ENCODE measurements at places on chromosomes 3 and 15.

GRCh38 chr3:10288575-10288960, 4.2 kb downstream of the GHRL start:
- DNase-seq, result no peak

DNA sequence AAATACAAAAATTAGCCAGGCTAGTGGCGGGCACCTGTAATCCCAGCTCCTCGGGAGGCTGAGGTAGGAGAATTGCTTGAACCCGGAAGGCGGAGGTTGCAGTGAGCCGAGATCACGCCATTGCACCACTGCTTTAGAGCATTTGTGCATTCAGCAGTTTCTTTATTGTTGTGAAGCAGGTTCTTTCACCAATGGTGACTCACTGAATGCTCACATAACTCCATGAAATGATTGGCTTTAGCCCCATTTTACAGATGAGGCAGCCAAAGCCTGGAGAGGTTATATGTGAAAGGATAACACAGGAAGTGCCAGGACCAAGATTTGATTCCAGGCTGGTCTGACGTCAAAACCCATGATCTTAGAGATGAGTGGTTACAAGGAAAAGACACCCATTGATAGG, 195.2 kb downstream of the SLCO3A1 start:
- DNase-seq, result no peak

DNA sequence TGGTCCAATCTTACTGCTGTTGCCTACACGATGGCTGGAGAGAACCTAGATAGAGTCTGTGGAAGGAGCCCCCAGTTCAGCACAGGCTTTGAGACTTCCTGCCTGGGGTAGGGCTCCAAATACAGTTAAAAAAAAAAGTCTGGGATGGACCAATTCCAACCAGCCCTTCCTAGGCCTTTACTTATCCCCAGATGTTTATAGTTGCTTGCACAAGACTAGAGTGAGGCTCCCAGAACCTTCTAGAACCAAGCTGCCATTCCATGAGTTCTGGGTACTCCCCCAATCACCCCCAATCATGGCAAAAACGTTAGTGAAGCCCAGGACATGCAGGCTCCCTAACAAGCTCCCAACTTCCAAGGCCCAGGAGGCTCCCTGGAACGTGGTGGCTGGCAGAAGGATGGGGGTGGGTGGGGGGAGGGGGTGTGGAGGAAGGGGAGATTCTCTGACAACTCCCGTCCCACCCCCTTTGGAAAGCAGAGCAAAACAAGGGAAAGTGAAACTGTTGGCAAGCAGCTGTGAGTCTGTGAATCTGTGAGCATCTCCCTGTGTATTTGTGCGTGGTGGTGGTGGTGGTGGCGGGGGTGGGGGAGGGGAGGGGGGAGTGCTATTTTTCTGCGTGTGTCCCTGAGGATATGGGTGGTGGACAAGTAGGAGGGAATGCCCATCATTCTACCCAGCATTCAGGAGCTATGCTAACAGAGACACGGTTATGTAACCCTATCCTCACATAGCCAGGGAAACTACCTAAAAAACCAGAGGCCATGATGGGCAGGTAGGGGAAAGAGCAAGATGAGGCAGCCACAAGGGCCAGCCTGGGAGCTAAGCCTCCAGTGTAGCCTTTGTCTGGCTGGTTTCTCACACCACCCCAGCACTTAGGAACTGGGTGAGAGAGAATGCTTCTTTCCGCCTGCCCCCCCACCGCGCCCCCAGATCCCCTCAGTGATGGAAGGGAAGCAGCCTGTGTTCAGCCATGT, 2.0 kb downstream of the MST1R start:
- no peak for DNase-seq

- peak; percentile 48 for DNase-seq
Measured at GRCh38 chr15:68209735-68210408, 4.7 kb upstream of the CALML4 start.

DNA sequence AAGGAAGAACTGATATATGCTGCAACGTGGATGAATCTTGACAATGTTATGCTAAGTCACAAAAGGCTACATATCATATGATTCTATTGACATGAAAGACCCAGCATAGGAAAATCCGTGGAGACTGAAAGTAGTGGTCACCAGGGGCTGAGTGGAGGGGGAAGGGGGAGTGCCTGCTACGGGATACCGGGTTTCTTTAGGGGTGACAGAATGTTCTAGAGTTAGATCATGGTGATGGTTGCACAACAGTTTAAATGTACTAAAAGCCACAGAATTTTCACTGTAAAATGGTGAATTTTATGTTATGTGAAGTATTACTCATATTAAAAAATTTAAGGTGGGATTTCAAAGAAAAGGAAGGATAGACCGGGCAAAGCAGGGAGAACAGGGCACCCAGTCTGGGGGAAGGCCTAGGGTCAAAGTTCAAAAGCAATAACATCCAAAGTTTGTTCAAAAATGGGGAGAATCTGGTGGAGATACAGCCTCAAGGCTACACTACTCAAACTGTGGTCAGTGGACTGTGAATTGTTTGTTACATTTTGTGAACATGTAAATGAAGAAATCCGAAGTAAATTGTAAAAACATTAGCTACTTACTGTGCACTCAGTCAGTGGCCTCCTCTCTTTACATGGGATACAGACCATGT, 74.2 kb upstream of the FNDC3B start:
- DNase-seq, result no peak

GRCh38 chr15:66620341-66620740, 54.5 kb upstream of the LCTL start:
- no peak for DNase-seq

- DNase-seq, result no peak
Measured at GRCh38 chr3:23308986-23309625, 106.0 kb downstream of the UBE2E2 start.
